Erythroblast (primary cell): ENCODE measurements at places on chromosomes 12 and 14.
A peak's percentile ranks its signal among the peaks of the same experiment; 100 is the strongest.

- DNase-seq, result no peak
Observed at GRCh38 chr14:32472512-32473463, 143.7 kb downstream of the AKAP6 start.

- DNase-seq, result no peak
Observed at GRCh38 chr12:127823801-127824200, 443.2 kb upstream of the TMEM132C start.

DNA sequence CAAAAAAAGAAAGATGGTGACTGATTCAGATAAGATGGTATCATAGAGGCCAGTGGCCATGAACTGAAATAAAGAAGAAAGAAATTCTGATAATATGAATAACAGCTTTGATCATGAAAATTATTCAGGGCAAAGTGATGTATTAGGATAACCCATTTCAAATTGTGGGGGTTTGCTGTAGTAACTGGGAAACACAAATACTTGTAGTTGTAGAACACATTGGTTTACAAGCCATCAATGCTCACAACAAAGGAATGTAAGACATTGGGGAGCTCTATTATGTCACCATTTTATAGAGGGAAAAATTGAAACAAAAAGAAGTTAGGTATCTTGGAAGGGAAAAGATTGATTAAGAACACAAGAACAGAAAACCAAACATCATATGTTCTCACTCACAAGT, 140.4 kb upstream of the FRMD6 start:
- DNase-seq, result no peak

GRCh38 chr14:70391493-70392391, 25.1 kb downstream of the SYNJ2BP start:
- DNase-seq, result no peak

- DNase-seq, result no peak
Observed at GRCh38 chr14:99173506-99173905, 98.5 kb downstream of the BCL11B start.

DNA sequence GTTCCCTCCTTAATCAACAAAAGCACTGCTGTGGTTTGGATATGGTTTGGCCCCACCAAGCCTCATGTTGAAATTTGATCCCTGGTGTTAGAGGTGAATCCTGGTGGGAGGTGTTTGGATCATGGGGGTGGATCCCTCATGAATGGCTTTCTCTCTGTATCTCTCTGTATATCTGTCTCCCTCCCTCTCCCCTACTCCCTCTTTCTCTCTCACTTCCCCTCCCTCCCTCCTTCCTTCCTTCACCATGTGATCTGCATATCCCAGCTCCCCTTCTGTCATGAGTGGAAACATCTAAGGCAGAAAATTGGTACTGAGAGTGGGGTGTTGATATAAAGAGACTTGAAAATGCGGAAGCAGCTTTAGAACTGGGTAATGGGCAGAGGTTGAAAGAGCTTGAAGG, 5.2 kb downstream of the GSKIP start:
- peak; percentile 9 for DNase-seq

GRCh38 chr12:24881227-24881626, 67.7 kb downstream of the BCAT1 start:
- no peak for DNase-seq

DNA sequence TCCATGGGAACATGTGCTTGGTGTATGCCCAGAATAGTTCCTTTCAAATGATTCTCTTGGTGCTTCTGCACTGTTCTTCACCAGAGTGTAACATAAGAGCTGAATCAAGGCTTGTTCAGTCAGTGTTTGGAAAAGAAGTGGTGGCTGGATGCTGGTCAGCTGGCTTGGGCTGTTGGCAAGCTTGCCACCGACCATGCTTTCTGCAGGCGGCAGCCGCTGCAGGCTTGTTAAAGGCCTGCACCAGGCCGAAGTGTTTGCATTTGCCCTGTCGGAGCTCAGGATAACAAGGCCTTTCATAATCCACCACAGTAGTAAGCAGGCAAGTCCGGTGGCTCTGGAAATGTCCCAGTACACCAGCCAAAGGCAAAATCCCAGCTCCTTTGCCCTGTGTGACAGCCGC, 26.9 kb downstream of the DAAM1 start:
- no peak for DNase-seq

GRCh38 chr14:53228966-53229365, 75.8 kb upstream of the DDHD1 start:
- DNase-seq, result no peak

- DNase-seq, result no peak
Observed at GRCh38 chr12:92732216-92732615, 29.4 kb downstream of the PLEKHG7 start.

DNA sequence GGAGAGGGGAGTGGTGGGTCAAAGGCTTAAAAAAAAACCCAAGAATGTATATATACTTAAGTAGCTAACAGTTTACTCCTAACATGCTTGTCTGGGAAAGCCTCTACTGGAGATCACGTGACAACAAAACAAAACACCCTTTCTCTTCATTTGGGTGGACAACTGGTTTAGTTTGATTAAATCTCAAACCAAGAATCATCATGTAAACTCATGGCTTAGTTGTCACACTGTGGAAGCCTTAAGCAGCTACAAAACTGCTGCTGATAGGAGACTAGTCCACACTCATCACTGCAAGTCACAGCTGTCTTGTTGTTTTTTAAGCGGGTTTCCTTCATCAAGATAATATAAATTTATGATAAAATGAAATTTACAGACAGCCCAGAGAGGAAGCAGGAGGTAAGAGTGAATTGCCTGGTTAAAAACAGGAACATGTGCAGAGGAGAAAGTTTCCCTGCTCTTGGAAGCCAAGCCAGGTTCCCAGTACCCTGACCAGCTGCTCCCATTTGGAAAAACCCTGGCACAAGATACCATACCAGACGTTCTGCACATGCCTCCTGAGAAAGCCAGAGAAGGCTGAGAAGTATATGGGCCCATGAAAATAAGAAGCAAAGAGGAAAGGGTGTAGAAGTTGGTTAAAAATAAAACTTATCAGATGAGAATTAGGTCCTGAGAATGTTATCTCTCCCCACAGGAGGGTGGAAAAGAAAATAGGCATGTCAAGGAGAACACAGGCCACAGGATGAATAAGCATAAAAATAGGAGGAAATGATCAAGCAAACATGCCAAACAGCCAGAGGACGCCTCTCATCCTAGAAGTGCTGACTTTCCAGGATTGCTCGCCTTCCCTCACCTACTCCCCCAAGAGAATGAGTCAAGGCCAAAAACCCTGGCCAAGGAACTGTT, 34.0 kb downstream of the EGLN3 start:
- peak; percentile 80 for DNase-seq

DNA sequence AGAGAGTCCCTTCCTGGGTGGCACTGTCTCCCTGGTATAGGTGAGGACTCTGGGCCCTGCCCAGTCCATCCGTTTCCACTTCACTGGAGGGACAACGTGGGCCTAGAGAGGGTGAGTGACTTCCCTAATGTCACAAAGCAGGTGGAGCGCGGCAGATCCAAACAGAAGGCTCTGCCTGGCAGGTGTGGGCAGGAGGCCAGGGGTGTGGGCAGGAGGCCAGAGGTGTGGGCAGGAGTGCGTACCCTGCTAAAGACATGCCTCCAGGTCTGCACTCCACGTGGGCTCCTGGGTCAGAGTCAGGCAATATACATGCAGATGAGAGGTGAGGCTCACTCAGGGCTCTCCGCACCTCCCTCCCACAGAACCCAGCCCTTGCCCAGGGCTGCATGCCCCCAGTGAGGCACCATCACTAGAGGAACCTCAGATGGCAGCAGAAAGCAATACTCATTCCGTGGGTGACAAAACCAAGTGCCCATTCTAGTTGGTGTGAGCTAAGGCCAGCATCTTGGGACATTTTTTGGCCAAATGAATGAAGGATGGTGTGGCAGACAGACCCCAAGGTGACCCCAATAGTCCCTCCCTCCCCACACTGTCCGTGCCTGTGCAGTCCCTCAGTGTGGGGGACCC, 271.6 kb upstream of the RTL1 start:
- no peak for DNase-seq

GRCh38 chr14:83463500-83464098, 1929.9 kb upstream of the SEL1L start:
- peak; percentile 69 for DNase-seq

DNA sequence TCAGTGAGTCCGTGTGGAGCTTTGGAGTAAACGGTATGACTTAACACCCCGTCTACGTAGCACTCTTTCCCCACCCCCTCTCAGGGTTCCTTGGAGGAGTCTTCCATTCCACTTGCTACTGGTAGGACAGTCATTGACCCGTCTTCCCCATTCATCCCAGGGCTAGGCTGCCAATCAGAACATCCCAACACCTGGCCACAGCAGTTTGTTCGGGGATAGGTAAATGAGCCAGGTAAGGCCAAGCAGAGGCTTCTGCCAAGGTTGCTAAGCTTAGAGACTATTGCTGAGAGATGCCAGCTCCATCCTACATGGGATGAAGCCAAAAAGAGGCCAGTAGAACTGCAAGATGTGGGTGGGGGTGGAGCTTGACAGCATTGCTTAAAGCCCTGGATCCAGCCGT, 130.8 kb downstream of the BCL11B start:
- no peak for DNase-seq

DNA sequence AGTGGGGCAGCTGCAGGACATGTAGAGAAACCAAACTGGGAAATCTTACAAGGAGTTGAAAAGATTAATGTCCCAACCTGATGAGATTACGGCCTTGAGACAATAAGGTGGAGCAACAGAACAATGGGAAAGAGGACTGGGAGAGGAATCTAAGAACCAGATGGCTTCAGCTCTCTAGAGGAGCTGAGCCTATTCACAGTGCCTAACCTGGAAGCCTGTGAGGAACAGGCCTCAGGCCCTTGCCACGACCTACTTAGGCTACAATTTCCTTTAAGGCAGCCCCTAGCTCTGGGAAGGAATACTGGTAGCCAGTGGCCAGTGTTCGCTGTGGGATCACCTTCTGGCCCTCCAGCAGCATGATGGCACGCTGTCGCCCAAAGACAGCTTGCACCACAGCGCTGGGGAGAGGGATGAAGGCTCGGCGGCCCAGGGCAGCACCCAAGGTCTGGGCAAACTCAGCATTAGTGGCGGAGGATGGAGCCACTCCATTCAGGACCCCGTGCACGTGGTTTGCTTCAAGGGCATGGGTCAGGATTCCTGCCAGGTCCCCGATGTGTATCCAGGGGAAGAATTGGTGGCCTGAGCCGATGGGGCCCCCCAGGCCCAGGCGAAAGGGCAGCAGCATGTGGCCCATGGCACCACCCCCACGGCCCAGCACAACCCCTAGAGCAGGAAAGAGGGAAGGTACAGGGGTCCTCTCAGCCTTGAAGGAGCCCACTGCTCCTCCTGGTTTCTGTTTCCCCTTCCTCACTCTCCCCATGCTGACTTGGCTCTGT, 2.6 kb downstream of the SDR39U1 start:
- no peak for DNase-seq

- no peak for DNase-seq
Observed at GRCh38 chr12:76143343-76144244, 59.1 kb upstream of the NAP1L1 start.

- peak; percentile 16 for DNase-seq
Observed at GRCh38 chr14:85528897-85529631, 880 bp upstream of the FLRT2 start.

DNA sequence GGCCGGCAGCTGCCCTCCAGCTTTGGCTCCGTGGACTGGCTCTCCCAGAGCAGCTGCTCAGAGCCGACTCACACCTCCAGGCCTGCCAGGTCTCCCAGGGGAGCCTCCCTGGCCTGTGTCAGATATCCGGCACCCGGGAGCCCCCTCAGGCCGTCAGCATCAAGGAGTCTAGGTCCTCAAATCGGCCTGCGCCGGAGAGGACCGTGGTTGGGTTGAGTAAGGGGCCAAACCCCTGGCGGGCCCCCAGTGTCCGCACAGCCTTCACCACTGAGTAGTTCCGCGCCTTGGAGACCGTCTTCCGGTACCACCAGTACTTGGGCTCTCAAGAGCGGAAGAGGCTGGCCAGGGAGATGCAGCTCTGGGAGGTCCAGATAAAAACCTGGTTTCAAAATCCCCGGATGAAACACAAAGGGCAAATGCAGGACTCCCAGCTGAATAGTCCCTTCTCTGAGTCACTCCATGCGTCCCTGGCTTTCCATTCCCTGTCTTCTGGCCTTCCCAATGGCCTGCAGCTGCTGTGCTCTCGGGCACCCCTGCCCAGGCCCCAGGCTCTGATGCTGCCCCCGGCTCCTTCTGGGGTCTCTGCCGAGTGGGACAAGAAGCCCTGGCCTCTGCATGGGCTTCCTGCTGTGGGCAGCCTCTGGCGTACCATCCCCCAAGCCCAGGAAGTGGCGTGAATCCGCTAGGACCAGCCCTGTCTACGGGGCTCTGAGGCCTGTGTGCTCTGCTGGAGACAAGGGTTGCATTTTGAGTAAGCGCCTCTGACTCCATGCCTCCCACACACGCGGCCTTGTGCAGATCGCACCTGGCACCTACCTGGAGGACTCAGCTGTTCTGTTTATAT, 245.1 kb upstream of the ATXN7L3B start:
- DNase-seq, result no peak

DNA sequence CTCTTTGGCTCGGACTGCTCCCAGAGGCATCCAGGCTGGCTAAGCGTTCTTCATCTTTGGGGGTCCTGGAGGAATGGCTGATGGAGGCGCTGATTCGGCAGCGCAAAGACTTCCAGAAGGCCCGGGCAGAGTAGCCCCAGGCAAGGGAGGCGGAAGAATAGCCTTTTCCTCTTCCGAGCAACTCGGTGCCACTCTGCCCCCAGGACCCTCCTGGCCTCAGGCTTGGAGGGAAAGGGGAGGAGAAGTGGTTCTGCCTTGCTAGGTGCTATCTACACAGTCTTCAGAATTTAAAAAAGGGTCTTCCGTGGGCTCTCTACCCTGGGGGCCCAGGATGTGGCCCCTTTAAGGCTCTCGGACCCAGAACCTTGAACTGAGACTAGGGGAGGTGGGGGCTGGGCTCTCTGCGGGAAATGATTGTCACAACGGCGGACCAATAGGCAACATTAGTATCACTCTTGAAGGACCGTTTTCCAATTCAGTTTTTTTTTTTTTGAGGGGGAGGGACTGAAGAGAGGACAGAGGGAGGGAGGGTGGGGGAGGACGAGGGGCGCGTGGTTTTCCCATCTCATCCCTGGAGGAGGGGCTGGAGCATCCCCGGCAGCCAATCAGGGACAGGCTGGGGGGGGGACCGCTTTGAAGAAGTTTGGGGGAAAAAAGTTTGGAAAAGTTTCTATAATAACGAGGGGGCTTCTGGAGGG, at the start of gene NFATC4:
Gene NFATC4, plus strand, starts transcription at position 671 of the 698 bp plus-strand sequence. CDS start 157 bp downstream, outside the sequence.
- DNase-seq, result peak; percentile 26

- DNase-seq, result no peak
Observed at GRCh38 chr12:106721915-106722314, 52.6 kb upstream of the RIC8B start.

DNA sequence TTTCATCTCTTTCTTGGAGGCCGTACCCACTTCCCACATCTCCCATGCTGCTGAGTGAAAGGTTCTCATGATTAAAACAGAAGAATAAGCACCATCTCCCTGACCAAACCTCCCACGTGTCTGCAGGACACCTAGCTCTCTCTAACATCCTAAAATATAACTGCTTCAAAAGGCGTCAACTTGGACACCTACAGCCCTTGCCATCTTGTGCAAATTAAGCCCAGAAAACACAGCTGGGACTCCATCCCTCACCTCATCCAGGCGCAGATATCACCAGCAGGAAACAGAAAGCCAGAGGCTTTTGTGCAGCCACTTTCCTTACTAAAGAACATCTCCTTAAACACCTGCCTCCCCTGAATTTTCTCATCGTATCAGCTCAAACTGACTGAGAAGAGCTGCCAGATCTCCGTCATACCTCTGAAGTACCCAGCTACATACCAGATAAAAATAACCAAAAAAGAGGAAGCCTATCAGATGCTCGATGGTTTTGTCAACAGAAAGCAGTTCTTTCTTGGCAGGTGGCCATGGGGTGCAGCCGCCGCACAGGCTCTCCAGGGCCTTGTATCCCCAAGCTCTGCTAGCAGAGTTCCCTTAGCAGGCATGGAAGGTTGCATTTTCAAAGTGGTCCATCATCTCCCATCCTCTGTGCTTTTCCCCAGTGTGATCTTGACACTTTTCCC, 28.8 kb downstream of the MAP3K9 start:
- DNase-seq, result no peak
